COR-L47 (cell line): ENCODE measurements at places on chromosomes 7 and 10.

- DNase-seq, result no peak
Measured at GRCh38 chr7:101612885-101613515, 16.1 kb downstream of the MYL10 start.

DNA sequence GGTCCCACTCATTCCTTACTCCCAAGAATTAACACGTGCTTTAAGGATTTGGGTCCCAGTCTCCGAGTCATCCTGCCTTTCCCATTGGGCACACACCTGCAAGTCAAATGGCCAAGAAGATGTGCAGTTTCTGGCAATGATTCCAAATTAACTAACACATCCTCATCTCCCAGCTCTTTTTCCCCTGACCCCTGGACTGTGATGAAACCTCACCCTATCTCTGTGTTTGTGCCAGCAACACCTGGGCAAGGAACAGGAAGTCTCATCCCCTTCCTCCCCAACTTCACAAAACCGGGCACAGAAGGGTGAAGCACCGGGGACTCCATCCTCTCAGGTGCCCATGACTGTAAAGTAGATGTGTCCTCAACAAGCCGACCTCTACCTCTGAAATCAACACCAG, 54.8 kb downstream of the PLXNA4 start:
- DNase-seq, result no peak

GRCh38 chr7:131890176-131890575, 333.7 kb upstream of the PODXL start:
- DNase-seq, result no peak

GRCh38 chr7:48868916-48869315, 55.4 kb upstream of the CDC14C start:
- no peak for DNase-seq

DNA sequence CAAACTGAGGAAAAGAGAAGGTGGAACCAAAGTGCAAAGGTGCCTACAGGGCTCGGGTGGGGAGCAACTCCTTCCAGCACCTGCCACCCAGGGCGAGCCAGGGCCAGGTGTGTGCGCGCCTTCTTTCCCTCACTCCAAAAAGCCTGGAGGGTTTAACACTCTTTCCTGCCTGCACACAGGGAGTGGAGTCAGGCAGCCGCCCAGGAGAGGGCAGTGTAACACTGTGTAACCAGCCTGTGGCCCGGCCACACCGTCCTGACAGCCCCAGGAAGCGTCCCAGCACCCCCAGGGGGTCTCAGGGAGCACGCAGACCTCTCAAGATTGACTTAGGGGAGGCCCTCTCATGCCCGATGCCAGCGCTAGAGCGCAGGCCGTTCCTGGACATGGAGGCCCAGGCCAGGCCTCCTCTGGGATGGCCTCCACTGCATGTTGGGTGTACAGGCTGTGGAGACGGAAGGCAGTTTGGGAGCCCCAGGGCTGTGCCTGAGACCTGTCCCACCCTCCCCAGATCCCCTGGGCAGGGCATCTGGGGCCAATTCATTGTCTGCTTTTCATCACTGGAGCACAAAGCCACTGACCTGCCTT, 13.4 kb downstream of the BRI3 start:
- DNase-seq, result peak; percentile 59
